ENCODE measurements at places on chromosomes 5 and 9. TPM values are rescaled to one million over a fixed set of nuclear protein-coding genes. Genes with fewer than 3 reads are reported as not detected.

GRCh38 chr9:70672161-70672649 is 257.7 kb upstream of the KLF9 start:
- no peaks in the 10 kb centered on the region for H3K36me3 ChIP-seq
- no peaks in the 10 kb centered on the region for H3K4me1 ChIP-seq
- H3K27ac ChIP-seq, result no peak overlapping the region
- no peak for DNase-seq
- H3K4me3 ChIP-seq, result no peak overlapping the region
- no peaks in the 10 kb centered on the region for H3K27me3 ChIP-seq

- peaks cover 2% of the 10 kb centered on the region for H3K27me3 ChIP-seq
- DNase-seq, result no peak
- H3K27ac ChIP-seq, result no peak overlapping the region
- H3K4me1 ChIP-seq, result peaks cover 1% of the 10 kb centered on the region
- H3K4me3 ChIP-seq, result no peak overlapping the region
Observed at GRCh38 chr9:18504707-18505106, 30.8 kb downstream of the ADAMTSL1 start.

GRCh38 chr9:110869931-110870330 is 168.3 kb downstream of the LPAR1 start:
- no peaks in the 10 kb centered on the region for H3K4me1 ChIP-seq
- H3K4me3 ChIP-seq, result no peak overlapping the region
- H3K36me3 ChIP-seq, result no peaks in the 10 kb centered on the region
- no peak overlapping the region for H3K27ac ChIP-seq
- no peaks in the 10 kb centered on the region for H3K27me3 ChIP-seq

DNA sequence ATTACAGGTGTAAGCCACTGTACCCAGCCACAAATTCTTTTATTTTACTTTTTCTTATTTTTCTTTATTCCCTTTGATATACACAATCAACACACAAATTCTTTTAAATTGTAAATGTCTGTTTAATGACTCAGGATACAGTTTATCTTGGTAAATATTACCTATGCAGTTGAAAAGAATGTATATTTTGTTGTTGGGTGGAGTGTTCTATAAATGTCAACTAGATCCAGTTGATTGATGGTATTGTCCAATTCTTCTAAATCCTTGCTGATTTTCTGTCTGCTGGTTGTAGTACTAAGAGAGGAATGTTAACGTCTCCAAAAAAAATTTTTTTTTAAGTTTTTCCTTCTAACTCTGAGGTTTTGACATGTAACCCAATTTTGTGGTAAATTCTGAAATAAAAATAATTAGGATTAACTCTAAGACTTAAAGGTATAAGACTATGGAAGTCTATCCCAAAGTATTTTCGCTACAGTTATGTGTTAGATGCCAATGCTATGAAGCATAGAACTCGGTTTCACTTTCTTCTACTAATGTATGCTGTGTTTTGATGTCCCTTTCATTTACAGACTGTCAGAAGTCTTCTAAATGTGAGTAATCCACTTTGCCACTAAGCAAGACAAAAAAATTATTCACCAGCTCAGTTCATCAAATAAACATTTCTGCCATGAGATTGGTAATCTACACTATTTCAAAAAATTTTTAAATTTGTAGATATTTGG is 720.2 kb upstream of the C9orf72 start:
- no peak overlapping the region for H3K27ac ChIP-seq
- no peak for DNase-seq
- no peaks in the 10 kb centered on the region for H3K4me1 ChIP-seq
- H3K4me3 ChIP-seq, result no peak overlapping the region

DNA sequence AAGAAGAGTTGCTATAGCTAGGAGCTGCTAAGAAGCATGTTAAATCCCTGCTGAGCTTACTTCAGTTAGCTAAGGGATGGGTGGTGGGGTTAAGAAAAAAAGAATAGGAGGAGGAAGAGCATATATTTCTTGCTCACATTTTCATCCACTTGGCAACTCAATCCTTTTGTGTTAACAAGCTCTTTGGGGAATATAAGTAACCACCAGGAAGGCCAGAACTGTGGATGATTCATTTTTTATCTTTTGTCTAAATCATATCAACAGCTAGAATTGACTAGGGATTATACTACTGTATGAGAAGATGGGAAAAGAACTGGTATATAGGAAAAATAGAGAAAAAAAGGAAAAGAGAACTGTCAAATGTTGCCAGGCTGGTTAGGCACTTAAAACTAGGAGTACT is 555.3 kb upstream of the ARRDC3 start:
- H3K4me1 ChIP-seq, result no peaks in the 10 kb centered on the region
- H3K4me3 ChIP-seq, result no peak overlapping the region
- H3K27ac ChIP-seq, result no peak overlapping the region

DNA sequence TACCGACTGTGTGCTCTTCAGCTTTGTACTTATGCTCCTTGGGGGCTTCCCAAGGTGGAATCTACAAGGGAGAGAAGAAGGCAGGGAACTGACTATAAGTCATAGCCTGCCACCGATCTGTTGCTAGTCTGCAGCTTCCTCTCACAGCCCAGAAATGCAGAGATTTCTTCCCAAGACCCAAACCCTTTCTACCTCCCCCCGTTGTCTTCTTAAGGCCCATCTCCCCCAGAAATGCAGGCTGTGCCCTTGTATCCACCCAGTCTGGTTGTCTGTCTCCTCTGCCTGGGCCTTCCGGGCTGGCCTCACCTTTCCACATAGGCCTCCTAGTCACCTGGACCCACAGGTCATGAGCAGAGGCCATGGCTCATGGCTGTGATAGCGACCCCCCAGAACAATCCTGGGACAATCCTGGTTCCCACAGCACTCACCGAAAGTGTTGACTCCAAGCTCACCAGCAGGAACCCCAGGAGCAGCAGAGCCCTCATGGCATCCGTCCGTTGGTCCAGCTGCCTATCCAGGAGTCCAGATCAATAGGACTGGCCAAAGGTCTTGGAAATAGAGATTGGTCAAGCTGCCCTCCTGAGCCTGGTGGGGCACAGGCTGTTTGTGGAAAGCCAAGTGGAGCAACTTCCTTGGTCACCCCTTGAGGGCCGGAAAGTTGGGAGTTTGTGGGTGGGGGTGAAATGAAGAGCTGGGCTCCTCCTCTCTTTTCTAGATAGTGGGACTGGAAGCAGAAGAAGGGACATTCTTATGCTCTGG is at the start of gene F12:
Gene F12 (minus strand): TSS at position 522 of the 759 bp plus-strand sequence. CDS start 37 bp downstream, at position 485.
- peaks cover 2% of the 10 kb centered on the region for H3K4me1 ChIP-seq
- peaks cover 10% of the 10 kb centered on the region for H3K27me3 ChIP-seq
- H3K36me3 ChIP-seq, result no peaks in the 10 kb centered on the region
- no peak within 1 kb of the TSS for H3K4me3 ChIP-seq
- DNase-seq, result no peak

GRCh38 chr9:71937070-71937625 is 25.7 kb downstream of the C9orf85 start:
- H3K27ac ChIP-seq, result no peak overlapping the region
- H3K36me3 ChIP-seq, result peaks cover 7% of the 10 kb centered on the region
- DNase-seq, result no peak
- no peaks in the 10 kb centered on the region for H3K4me1 ChIP-seq
- H3K4me3 ChIP-seq, result no peak overlapping the region

- H3K27me3 ChIP-seq, result peaks cover 12% of the 10 kb centered on the region
- no peaks in the 10 kb centered on the region for H3K36me3 ChIP-seq
- no peak overlapping the region for H3K27ac ChIP-seq
- no peak overlapping the region for H3K4me3 ChIP-seq
Observed at GRCh38 chr5:136030956-136031611, 2.3 kb downstream of the TGFBI start.

DNA sequence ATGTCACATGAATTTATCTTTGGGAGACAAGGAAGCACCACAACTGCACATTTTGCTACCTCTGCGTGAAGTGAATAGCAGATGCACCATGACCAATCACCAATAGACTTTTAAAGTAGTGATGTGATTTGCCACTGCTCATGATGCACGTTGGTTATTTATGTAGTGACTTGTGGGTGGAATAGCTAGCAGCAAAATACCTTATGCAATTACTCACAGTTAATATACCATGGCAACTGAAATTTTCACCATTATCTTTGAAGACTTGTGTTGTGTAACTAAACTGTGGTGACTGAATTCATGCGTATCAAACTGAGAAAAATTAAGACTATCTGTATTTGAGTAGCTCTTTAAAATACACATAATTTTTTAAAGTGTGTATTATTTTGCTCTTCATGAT is 46.2 kb upstream of the TUSC1 start:
- no peaks in the 10 kb centered on the region for H3K36me3 ChIP-seq
- no peak overlapping the region for H3K4me3 ChIP-seq
- no peaks in the 10 kb centered on the region for H3K27me3 ChIP-seq
- no peak for DNase-seq
- no peaks in the 10 kb centered on the region for H3K4me1 ChIP-seq

DNA sequence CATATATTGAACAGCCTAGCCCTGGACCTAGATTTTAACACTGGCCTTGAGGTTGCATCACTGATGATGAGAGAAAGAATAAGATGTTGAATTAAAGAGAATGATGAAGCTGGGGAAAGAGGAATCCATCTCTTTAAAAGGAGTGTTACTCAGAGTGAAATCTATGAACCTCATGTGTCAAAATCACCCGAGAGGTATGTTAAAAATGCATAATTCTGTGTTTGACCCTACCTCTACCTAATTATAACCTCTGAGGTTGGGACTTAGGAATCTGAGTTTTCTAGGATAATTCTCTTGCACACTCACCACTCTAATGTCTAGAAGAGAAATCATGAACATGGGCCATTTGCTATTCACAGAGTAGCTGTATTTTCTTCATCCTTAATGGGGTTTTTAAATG is 479.4 kb downstream of the ENC1 start:
- H3K27ac ChIP-seq, result no peak overlapping the region
- no peak for DNase-seq
- H3K36me3 ChIP-seq, result no peaks in the 10 kb centered on the region

DNA sequence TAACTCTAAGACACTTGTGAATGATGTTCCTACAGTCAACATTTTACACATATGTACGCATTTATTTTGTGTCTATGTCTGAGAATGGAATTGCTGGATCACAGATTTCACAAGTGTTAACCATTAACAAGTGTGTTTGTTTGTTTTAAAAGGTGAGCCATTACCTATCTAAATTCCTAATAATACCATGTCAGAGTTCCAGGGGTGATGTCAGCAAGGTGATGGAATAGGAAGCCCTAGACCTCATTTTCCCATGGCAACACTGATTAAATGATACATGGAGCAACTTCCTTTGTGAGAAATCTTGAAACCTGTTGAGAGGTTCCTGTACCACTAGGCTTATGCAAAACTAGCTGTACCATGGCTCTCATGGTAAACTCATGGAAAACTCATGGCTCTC is 309.7 kb downstream of the CYLC2 start:
- H3K36me3 ChIP-seq, result no peaks in the 10 kb centered on the region
- H3K4me3 ChIP-seq, result no peak overlapping the region
- H3K27me3 ChIP-seq, result no peaks in the 10 kb centered on the region
- H3K4me1 ChIP-seq, result no peaks in the 10 kb centered on the region
- no peak for DNase-seq

GRCh38 chr5:74334062-74334761 is 306.3 kb downstream of the ENC1 start:
- H3K4me1 ChIP-seq, result peaks cover 27% of the 10 kb centered on the region
- H3K27me3 ChIP-seq, result peaks cover 1% of the 10 kb centered on the region
- H3K27ac ChIP-seq, result no peak overlapping the region
- DNase-seq, result no peak

GRCh38 chr9:136806067-136806466 is 1.7 kb upstream of the RABL6 start:
- peaks cover 5% of the 10 kb centered on the region for H3K36me3 ChIP-seq
- H3K4me3 ChIP-seq, result peak overlapping the region; percentile 81
- H3K27ac ChIP-seq, result no peak overlapping the region
- H3K4me1 ChIP-seq, result peaks cover 15% of the 10 kb centered on the region
- H3K27me3 ChIP-seq, result peaks cover 14% of the 10 kb centered on the region
- no peak for DNase-seq

- H3K27ac ChIP-seq, result no peak overlapping the region
- peaks cover 4% of the 10 kb centered on the region for H3K27me3 ChIP-seq
- H3K4me1 ChIP-seq, result peaks cover 22% of the 10 kb centered on the region
- DNase-seq, result no peak
- H3K4me3 ChIP-seq, result no peak overlapping the region
Observed at GRCh38 chr9:94807556-94807955, 81.1 kb downstream of the AOPEP start.

DNA sequence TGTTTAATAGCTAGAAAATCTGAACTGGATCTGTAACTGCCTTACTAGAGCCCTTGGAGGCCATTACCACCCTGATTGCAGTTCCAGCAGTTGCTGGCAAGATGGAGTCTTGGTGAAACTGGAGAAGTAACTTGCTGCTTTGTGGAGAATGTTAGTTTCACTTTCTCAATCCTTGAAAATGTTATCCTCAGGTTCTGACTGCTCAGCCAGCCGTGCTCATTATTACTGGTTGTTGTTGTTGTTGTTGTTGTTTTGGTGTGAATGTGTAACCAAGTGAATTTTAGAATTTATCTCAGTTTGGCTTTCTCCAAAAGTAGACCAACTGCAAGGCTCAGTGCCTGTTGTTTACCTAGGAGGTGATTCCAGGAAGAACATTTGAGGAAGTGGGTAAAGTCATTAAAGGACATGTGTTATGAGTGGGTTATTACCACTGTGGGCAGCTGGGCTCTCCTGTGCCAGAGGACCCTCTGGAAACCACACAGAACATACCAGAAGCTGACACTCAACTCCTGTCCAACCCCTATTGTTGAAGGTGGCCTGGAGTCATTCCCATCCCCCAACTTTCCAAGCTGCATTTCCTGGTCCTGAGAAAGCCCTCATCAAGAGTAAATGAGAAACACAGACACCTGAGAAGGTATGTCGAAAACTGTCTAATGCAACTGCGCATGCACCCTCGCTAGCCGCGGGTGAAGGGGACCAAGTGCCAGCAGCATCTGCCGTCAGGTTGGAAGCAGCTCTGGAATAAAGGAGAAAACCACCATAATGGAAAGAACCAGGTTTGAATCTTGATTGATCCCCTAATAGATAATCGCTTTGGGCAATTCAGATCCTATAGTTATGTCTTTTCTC is 111.6 kb downstream of the CMYA5 start:
- no peak for DNase-seq
- no peaks in the 10 kb centered on the region for H3K36me3 ChIP-seq
- no peak overlapping the region for H3K4me3 ChIP-seq
- H3K4me1 ChIP-seq, result no peaks in the 10 kb centered on the region
- H3K27me3 ChIP-seq, result peaks cover 6% of the 10 kb centered on the region

DNA sequence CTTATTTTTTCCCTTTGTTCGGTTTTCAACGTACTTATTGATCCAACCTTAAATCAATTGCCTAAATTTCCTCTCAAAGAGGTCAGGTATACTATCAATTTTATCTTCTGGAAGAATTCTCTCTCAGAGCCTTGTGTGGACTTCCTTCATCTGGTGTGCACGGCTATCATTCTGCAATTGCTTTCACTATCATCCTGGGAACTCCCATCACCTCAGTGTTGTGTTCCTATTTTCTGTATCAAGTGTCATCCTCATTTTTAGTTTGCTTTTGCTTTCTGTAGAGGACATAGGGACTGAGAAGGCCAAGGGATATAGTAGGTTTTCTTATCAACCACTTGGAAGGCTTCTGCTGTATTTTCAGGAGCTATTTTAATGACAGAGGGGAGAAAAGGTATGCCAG is 11.3 kb downstream of the STOM start:
- H3K4me3 ChIP-seq, result no peak overlapping the region
- no peak for DNase-seq
- no peaks in the 10 kb centered on the region for H3K27me3 ChIP-seq
- no peaks in the 10 kb centered on the region for H3K4me1 ChIP-seq
- no peaks in the 10 kb centered on the region for H3K36me3 ChIP-seq
- no peak overlapping the region for H3K27ac ChIP-seq

The ZNF658 gene
- total RNA-seq, result 9.4 TPM

The UNC5A gene
- 5.6 TPM for total RNA-seq

The PLGRKT gene
- total RNA-seq, result 16.3 TPM

The ZMAT2 gene
- 71.3 TPM for total RNA-seq

The ORM2 gene
- total RNA-seq, result not detected

The NR5A1 gene
- not detected for total RNA-seq

The ARAP3 gene
- total RNA-seq, result 8.6 TPM

The FBP2 gene
- not detected for total RNA-seq

The UBLCP1 gene
- total RNA-seq, result 24.3 TPM

Data from glutamatergic neuron (in vitro differentiated cells).